ENCODE measurements at places on chromosomes 6 and 20. TPM values are rescaled to one million over a fixed set of nuclear protein-coding genes. Genes with fewer than 3 reads are reported as not detected.

Gene SIRPD
- not detected for total RNA-seq

GRCh38 chr6:108805611-108806167, 42.5 kb upstream of the ARMC2 start:
- DNase-seq: no peak

- no peak for DNase-seq
These were observed 322.8 kb downstream of the CD83 start for GRCh38 chr6:14440215-14440910.

DNA sequence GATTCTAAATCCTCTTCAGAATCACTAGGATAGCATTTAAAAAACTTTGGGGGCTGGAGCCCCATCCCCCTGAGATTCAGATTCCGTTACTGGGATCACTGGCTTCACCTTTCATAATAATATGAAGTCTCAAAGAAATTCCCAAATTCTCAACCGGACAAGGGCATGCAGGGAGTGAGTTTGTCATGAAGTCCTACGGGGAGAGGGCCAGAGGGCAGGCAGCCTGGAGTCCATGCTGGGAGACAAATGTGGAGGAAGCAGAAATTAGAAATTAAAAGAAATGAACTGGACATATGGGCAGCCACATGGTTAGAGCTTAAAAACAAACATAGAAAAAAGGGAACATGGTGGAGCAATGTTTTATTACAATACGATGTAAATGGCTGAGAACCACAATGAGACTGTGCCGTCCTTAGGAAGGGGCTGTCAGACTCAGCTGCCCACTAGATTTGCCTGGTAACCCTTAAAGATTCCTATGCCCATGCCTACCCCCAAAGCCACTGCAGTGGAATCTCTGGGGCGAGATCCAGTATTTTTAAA, 142.6 kb downstream of the CEBPB start:
- DNase-seq: no peak

- no peak for DNase-seq
These were observed 61.2 kb downstream of the VEGFA start for GRCh38 chr6:43831191-43831590.

GRCh38 chr6:127869772-127870404, 31.0 kb downstream of the THEMIS start:
- DNase-seq: no peak

All from right cardiac atrium (tissue), 5 donors.